ENCODE measurements at places on chromosomes 2 and 18. TPM values are rescaled to one million over a fixed set of nuclear protein-coding genes. Genes with fewer than 3 reads are reported as not detected.

The TRIM43 gene
- total RNA-seq, result not detected

The KIAA2012 gene
- not detected for total RNA-seq

- no peak for DNase-seq
Measured at GRCh38 chr2:129502781-129503180, 476.7 kb upstream of the RAB6C start.

- DNase-seq, result no peak
Measured at GRCh38 chr2:220346919-220347318, 719.5 kb downstream of the SLC4A3 start.

- no peak for DNase-seq
Measured at GRCh38 chr2:127609031-127609751, 36.8 kb upstream of the GPR17 start.

DNA sequence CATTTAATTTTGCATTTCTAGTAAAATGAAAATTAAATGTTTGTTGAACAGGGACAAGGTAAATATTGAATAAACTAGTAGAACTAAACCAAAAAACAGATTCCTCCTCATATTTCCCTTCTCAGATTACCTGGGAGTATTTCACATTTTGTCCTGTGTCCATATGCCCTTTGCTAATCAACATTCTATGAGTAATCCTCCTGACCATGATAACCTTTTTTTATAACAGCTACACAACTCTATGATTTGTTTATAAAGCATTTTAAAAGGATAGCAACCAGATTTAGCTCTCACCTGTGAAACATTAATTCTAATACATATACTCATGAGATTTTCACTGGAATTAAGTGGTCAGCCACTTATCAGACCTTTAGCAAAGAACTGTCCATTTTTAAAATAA, 7.1 kb upstream of the DSG2 start:
- DNase-seq, result no peak
